MG63 (cell line): ENCODE measurements at places on chromosomes 6 and 20.

DNA sequence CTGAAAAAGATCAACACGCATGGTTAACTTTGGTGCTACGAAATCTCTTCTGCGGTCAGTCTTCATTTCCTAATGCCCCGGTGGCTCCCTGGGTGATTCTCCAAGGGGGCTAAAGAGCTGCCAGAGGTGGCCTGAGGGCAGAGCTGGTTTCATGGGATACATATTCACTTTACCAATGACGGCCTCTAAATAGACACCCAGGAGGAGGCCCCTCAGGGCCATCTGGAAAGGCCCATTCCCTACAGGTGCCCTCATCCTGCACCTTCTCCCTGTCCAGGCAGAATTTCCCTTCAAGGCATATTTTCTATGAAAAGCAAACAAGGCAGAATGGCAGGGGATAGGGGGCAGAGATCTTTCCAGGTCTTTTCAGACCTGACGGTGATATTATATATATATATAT lies 12.5 kb downstream of the BNIP5 start:
- DNase-seq, result no peak

GRCh38 chr6:31851485-31851832 lies 11.2 kb downstream of the NEU1 start:
- DNase-seq, result no peak

- no peak for DNase-seq
These were observed 117.2 kb downstream of the LCA5 start for GRCh38 chr6:79420054-79420453.

GRCh38 chr6:133551847-133552341 lies 310.7 kb downstream of the EYA4 start:
- peak; percentile 95 for DNase-seq

GRCh38 chr6:113392551-113393055 lies 464.5 kb upstream of the MARCKS start:
- no peak for DNase-seq

- no peak for DNase-seq
These were observed 5.3 kb downstream of the TP53TG5 start for GRCh38 chr20:45372646-45373352.

GRCh38 chr20:56925831-56926170 lies 296.7 kb downstream of the TFAP2C start:
- no peak for DNase-seq

DNA sequence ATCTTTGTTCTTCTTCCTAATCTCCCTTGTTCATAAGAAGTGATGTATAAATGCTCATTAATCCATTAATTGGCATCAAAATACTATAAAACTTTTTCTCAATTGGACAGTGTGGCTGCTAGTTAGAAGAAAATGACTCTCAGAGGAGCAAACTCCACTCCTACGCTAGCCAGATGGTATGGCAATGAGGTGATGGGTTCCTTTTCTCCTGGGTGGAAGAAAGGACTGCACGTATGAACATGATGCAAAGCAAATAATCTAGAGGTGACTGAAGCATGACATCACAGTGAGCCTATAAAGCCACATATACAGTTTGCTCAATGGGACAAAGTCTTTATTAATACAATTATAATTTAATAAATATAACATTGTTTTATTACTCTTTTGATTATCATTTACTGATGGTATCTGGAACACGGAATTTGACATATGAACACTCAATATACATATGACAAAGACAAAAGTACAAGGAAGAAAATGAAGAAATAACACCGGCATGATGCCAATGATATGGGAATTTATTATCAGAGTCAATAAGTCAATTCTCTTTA lies 46.4 kb upstream of the FAM83B start:
- DNase-seq, result no peak

DNA sequence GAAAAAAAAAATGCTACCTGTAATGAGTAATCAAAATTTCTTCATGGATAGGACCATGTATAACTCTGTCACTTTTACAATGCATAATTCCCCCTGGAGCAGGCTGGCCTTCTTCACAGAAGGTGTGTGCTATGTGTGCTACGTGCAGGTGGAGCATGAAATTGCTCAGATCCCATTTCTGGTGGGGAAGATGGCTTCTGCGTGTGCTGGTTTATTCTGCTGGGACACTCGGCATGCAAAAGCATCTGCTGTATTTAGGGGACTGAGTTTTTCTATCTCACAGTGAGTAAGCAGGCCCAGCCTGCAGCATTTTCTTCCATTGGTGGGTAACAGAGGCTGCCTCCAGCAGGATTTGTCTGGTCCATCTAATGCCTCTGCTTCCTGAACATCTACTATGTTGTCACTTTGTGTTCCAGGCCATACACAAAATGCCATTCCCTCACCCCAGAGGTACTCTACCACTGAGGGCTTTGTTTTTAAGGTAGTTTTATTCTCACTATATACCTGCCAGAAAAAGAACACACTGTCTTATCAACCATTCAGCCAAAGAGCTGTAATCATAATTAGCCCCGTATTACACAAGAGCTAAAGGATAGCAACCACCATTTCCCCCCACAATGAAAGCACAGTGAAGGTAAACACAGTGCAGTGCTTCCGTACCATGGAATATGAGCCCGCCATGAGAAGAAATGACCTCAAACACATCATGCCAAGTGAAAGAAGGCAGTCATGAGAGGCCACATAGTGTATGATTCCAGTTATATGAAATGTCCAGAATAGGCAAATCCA lies 62.4 kb downstream of the SYNDIG1 start:
- DNase-seq, result no peak

- DNase-seq, result no peak
These were observed 6.8 kb downstream of the SLC17A9 start for GRCh38 chr20:62959101-62959971.

- DNase-seq, result no peak
These were observed 22.4 kb downstream of the ATP9A start for GRCh38 chr20:51745804-51746203.

DNA sequence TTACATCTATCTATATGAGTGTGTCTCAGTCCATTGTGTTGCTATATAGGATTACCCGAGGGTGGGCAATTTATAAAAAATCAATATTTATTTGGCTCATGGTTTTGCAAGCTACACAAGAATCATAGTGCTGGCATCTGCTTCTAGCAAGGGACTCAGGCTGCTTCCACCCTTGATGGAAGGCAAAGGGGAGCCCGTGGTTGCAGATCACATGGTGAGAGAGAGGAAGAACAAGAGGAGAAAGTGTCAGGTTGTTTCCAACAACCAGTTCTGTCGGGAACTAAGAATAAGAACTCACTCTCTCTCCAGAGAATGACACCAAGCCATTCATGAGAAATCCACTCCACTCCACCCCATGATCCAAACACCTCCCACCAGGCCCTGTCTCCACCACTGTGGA lies 48.2 kb upstream of the TENT5A start:
- no peak for DNase-seq

DNA sequence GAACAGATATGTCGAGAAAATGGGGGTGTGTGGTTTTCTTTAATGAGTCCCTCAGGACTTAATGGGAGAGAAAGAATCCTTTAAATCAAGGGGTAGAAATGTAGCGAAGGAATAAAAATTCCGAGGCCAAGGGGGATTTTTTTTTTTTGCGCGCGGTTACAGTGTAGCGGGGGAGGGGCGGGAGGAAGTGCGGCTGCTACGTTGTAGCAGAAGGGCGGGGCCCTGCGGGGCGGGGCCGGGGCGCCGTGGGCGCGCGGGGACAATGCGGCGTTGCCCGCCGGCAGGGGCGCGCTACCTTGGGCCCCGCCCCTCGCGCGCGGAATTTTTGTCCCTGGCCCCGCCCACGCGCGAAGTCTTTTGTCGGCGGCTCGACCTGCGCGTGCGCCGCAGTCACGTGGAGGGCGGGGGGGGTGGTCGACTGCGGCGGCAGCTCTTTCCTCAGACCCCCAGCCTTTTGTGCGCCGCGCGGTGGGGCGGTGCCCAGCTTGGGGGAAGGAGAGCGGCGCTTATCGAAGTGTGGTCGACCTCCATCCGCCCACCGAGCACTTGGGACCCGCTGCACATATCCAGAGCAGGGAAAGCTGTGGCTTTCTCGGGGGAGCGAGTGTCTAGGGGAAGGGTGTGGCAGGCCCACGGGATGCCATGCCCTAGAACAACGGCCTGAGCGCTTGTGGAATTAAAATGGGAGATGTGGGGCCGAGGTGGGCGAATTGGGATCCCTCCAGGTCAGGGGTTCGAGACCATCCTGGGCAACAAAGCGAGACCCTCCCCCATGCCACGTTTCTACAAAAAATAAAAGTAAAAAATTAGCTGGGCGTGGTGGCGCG lies 1.3 kb downstream of the TUBB start:
- DNase-seq, result peak; percentile 83

- DNase-seq, result no peak
These were observed 133.9 kb downstream of the JPH2 start for GRCh38 chr20:44053046-44053445.

DNA sequence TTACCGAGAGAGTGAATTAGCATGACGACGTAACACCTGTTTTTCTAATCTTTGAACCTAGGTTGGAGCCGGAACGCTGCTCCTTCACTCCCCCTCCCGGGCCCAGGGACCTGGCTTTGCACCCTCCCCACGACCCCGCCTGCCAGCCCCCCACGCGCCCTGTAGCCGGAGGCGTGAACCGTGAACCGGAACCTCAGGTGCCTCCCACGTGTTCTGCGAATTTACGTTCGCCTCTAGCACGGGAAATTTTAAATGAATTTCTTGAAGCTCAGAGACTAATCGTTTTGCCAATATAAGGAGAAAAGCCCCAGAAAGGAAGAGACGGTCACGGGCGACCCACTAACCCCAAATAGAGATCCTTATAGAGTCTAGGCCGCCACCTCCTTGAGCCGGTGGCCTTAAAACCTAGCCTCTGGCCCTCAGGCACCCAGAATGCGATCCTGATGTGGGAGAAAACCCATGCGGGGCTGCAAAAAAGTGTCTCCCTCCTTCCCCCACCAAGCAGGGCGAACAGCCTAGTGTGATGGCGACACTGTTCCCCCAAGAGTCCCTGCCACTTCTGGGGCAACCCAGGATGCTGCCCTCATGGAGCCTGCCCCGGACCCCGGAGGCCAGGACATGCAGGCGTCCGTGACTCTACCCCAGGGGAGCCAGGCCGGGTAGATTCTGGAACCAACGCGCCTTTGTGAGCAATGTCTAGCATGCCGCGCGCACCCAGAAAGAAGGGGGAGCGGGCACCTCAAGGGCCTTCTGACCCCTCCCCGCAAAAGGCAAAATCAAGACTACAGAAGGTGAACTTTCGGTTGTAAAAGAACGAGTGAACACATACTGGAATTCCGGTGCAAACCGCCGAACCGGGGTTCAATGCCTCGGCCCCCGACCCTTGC lies 2.7 kb upstream of the SIM1 start:
- no peak for DNase-seq

- DNase-seq, result no peak
These were observed 14.9 kb downstream of the MAN1A1 start for GRCh38 chr6:119334535-119335264.

GRCh38 chr20:40636486-40636885 lies 52.5 kb downstream of the MAFB start:
- DNase-seq, result no peak

GRCh38 chr20:55515832-55516231 lies 489.5 kb downstream of the CBLN4 start:
- DNase-seq, result no peak

GRCh38 chr6:72365773-72366172 lies 256.1 kb upstream of the KCNQ5 start:
- no peak for DNase-seq

DNA sequence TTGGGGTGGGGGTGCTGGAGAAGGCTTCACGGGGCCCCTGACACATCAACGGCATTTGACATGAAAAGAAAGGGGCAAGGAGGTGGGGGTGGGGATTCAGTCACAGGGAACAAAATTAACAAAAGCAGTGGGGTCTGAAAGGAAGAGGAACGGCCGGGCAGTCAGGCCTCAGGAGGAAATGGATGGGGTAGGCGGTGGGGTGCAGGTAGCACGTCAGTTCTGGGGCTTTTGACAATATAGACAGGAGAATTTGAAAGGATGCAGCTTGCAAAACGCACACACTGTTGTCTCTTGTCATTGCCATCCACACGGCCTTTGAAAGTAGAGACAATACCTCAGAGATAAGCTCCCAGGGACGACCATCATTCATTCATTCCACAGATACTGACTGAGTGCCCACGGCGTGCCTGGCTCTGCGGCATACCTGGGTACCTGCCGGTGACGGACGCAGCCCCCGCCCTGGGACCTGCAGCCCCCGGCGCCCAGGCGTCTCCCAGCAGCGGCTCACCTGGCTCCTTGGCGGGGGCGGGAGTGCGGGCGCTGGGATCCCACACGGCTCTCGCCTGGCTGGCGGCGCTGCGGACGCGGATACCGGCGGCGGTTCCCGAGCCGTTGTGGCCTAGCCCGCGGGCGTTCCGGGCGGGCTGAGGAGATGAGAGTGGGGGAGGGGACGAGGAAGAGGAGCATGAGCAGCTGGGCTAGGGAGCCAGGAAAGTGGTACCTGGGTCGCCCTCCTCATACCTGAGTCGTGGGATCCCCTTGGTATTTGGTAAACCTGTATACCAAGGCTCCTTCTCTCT lies at the start of gene SLC26A8:
SLC26A8 (minus strand) TSS at position 646 of the 800 bp plus-strand sequence. CDS start 4,934 bp downstream, outside the sequence.
- no peak for DNase-seq

DNA sequence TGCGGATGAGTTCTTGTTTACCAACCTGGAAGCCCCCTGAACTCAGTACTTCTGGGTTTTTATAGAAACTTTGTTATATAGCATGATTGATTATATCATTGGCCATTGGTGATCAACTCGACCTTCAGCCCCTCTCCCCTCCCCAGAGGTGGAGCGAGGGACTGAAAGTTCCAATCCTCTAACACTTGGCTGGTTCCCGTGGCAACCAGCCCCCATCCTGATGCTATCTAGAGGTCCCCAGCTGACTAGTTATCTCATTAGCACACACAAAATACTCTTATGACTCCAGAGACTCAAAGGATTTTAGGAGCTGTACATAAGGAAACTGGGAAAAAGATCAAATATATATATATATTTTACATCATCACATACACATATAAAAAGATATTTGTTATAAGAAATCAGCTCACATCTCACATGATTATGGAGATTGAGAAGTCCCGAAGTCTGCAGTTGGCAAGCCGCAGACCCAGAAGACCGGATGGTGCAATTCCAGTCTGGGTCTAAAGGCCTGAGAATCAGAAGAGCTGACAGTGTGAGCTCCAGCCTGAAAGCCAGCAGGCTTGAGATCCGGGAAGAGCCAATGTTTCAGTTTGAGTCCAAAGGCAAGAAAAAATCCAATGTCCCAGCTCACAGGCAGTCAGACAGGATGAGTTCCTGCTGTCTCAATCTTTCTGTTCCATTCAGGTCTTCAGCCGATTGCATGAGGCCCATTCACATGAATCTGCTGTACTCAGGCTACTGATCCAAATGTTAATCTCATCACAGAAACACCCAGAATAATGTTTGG lies 179.3 kb upstream of the DTNBP1 start:
- DNase-seq, result no peak

DNA sequence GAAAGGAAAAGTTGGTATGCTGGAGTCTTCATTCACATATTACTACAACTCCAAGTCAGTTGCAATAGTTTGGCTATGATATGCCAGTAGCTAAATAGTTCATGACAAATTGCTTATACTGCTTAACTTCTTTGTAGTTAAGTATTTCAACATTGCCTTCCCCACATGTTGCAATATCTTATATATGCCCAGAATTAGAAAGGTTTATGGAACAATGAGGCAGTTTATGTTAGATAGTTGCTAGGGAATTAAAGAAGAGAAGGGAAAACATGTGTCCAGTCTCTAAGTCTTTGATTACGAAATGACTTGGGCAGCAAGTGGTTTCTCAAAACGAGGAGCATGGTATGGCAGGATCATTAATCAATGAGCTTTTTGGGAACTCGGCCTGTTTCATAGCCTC lies 145.8 kb downstream of the PLCB4 start:
- DNase-seq, result no peak
